ENCODE measurements at places on chromosomes 13 and 19.

- peak; percentile 67 for DNase-seq
Observed at GRCh38 chr19:6250024-6250615, 29.7 kb downstream of the MLLT1 start.

DNA sequence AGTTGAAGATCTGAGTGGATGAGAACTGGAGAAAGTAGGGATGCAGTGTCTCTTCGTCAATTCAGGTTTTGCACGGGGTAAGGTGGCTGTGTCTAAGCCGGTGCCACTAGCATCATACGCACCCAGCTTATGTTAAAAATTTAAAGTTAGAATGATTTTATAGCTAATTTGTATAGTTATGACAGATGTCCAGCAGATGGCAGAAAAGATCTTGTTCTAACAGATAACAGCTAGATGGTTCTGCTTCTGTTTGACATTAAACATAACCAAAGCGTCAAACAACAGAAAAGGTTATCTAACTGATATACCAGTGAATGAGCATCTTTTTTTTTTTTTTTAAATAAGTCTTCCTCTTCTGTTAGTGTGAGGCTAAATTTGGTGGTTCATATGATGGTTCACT, 18.8 kb upstream of the EDDM13 start:
- peak; percentile 65 for DNase-seq

DNA sequence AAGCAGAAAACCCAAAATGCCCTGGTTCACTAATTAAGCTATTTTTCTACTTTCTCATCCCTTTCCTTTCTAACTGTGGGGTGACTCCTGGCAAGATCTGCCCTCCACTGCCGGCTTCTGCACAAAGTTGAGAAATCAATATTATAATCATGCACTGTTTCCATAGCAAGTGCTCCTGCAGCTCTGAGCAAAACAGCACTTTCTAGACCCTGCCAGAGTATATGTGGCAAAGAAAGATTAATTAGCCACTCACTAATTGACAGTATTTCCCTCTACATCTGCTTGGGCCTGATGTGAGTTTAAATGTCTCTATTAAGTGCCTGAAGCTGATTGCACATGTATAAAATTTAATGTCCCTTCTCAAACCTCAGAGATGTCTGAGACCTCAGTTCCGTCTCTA, 39.5 kb upstream of the FAM216B start:
- DNase-seq: no peak

- DNase-seq: peak; percentile 38
Observed at GRCh38 chr19:40282920-40283319, 2.2 kb downstream of the AKT2 start.

GRCh38 chr13:112843392-112844111, 125.5 kb upstream of the MCF2L start:
- no peak for DNase-seq

GRCh38 chr13:91162589-91162988, 184.9 kb upstream of the MIR17HG start:
- no peak for DNase-seq

GRCh38 chr13:111327730-111328573, 7.5 kb downstream of the TEX29 start:
- no peak for DNase-seq

GRCh38 chr13:41541142-41541938, 84.0 kb downstream of the RGCC start:
- DNase-seq: no peak

DNA sequence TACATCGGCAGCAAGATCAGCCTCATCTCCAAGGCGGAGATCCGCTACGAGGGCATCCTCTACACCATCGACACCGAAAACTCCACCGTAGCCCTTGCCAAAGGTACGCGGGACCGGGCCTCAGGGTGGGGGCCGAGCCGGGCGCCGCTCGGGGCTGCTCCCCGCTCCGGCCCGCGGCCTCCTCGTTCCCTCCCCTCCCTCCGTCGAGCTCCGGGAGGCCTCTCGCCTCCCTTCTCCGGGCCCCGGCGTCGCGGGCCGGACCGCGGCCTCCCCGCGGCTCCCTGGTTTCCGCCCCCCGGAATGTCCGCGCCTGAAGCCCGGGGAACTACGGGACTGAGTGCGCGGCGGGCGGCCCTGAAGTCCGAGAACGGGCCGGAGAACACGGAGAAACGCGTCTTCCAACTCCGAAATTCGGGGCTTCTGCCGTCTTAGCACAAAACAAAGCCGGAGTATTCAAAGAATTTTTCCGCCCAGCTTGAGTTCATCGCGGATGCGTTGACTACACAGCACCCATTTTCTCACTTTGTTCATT, 423 bp downstream of the LSM14A start:
- peak; percentile 62 for DNase-seq

- peak; percentile 68 for DNase-seq
Observed at GRCh38 chr13:20824762-20825476, 51.2 kb upstream of the EEF1AKMT1 start.

GRCh38 chr19:29499921-29500590, 25.7 kb upstream of the VSTM2B start:
- DNase-seq: no peak

- DNase-seq: no peak
Observed at GRCh38 chr13:50951366-50951765, 41.8 kb downstream of the RNASEH2B start.

- no peak for DNase-seq
Observed at GRCh38 chr19:14035706-14036105, 4.1 kb downstream of the IL27RA start.

GRCh38 chr19:58385891-58386575, 1.0 kb upstream of the RPS5 start:
- no peak for DNase-seq

DNA sequence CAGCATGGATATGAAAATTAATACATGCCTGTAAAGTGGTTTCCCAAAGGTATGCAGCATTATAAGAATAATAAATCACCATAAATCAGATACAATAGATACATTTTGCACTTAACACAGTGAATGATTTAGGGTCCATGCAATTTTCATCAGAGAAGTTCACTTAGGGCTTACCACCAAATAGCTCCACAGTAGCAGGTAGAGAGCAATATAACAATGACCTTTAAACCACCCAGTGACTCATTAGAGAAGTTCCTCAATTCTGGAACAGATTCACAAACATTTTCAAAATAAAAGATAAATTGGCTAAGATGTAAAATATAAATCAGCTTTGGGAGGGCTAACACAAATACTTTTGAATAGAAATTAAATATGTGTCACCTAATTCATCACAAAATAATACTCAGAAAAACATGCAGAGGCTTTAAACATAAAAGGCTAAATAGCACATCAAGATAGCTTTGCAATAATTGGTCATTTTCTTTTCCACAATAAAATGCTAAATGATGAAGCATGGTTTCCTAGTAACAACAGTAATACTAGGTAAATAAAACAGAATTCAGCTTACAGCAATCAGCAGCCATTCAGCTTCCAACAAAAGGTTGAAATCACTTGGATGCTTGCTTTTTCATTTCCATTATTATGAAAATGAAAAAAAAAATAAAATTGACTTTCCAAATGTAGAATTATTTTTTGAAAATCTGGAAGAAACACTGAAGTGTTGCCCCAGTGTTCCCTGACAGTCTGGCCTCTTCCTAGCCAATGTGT, 84.3 kb upstream of the NBEA start:
- DNase-seq: no peak

DNA sequence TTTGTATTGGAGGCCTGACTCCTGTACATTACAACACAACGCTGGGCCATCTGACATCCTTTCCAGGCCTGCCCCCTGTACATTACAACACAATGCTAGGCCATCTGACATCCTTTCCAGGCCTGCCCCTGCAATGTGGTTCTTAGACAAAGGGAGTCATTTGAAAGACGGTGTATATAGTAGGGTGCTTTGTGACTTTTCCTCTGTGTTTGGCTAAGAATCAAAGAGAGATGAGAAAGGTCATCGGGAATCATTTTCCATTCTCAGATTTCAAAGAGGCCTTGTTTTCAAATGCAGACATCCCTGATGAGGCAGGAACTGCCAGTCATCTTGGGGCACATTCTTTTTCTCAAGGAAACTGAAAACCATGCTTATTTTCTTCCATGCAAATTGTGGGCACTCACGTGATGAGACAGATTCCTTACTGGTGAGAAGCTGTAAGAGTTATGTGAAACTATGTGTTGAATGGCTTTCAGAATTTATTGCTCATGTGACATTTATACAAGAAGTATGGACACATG, 551.6 kb downstream of the MYO16 start:
- DNase-seq: peak; percentile 98

DNA sequence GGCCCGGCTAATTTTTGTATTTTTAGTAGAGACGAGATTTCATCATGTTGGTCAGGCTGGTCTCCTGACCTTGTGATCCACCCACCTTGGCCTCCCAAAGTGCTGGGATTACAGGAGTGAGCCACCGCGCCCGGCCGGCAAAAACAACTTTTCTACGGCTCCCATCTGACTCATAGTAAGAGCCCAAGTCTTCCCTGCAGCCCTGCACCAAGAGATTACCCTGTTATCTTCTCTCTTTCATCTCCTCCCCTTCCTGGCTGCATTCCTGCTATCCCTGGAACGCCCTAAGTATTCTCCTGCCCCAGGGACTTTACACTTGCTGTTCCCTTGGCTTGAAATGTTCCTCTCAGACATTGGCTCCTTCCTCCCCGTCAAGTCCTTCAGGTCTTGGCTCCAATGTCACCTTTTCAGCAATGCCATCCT, 6.6 kb downstream of the AP2S1 start:
- DNase-seq: peak; percentile 83

DNA sequence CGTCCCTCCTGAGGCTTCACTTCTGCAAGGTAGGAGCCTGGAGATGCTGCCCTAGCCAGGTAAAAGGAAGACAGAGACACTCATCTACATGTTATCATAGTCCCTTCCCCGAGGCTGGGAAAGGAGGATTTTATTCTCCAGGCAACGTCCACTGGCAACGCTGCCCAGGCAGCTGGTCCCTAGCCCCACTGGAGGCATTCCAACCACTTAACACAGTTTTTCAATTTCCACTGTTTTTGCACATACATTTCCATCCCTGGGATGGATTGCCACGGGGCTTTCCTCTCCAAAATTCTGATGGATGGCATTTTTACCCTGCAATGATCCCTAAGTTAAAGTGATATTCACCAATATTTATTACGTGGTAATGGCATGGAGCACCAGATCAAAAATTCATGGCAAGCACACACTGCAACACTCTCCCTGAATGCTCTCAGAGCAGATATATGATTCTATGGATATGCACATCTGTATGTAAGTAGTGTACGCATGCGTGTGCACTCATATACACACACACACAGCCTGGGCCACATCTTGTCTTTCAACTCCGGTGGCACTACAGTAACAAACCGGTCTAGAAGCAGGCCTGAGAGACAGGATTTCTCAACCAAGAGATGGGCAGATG, 322.3 kb upstream of the TSHZ3 start:
- DNase-seq: no peak

DNA sequence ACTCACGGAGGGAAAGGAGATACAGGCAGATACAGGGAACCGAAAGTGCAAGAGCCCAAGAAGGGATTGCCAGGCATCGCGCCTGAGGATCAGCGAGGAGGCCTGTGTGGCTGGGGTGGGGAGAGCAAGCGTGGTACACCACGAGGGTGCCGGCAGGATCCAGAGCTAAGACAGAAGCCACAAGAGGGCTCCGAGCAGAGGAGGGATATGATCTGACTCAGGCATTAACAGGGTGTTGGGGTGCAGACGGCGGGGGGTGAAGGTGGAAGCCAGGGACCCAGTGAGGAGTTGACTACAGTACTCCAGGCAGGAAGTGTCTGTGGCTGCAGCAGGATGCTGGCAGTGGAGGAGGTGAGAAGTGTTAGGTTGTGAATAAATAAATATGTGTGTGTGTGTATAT, 5.4 kb upstream of the PPP1R37 start:
- no peak for DNase-seq

DNA sequence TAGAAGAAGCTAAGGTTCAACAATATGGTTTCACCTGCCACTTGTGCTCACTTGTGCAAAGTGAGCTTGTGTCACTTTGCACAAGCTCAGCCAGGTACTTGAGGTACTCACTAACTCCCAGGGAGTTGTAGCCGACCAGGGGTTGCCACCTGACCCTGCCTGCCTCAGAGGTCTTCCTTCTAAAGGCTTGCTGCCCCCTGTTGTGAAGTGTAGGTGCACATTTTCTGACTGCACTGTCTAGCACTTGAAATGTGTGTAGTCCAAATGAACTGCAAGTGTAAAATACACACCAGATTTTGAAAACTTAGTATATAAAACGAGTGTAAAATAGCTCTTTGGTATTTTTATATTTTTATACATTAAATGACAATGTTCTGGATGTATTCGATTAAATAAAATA, 230.8 kb downstream of the DLEU7 start:
- no peak for DNase-seq

- DNase-seq: peak; percentile 19
Observed at GRCh38 chr19:52191951-52192350, 2.1 kb downstream of the PPP2R1A start.

- DNase-seq: peak; percentile 44
Observed at GRCh38 chr13:75480671-75481175, 1.2 kb downstream of the TBC1D4 start.

DNA sequence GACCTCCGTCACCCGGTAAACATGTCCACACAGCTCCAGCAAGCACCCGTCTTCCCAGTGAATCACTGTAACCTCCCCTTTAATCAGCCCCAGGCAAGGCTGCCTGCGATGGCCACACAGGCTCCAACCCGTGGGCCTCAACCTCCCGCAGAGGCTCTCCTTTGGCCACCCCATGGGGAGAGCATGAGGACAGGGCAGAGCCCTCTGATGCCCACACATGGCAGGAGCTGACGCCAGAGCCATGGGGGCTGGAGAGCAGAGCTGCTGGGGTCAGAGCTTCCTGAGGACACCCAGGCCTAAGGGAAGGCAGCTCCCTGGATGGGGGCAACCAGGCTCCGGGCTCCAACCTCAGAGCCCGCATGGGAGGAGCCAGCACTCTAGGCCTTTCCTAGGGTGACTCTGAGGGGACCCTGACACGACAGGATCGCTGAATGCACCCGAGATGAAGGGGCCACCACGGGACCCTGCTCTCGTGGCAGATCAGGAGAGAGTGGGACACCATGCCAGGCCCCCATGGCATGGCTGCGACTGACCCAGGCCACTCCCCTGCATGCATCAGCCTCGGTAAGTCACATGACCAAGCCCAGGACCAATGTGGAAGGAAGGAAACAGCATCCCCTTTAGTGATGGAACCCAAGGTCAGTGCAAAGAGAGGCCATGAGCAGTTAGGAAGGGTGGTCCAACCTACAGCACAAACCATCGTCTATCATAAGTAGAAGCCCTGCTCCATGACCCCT, 9.0 kb upstream of the CEACAM5 start:
- DNase-seq: no peak

GRCh38 chr13:36131931-36132297, 732 bp upstream of the DCLK1 start:
- DNase-seq: no peak
